Stimulated activated CD8-positive, alpha-beta memory T cell treated with anti-CD3 and anti-CD28 coated beads, Interleukin-12 subunit alpha, Interleukin-12 subunit beta, amount 100 ng/mL, for 1 hour (primary cell): ENCODE measurements at places on chromosomes 7 and 10.

GRCh38 chr7:108454674-108455550 lies 1.3 kb downstream of the NRCAM start:
- no peak for DNase-seq

GRCh38 chr10:69080226-69080625 lies 7.7 kb upstream of the SRGN start:
- no peak for DNase-seq

DNA sequence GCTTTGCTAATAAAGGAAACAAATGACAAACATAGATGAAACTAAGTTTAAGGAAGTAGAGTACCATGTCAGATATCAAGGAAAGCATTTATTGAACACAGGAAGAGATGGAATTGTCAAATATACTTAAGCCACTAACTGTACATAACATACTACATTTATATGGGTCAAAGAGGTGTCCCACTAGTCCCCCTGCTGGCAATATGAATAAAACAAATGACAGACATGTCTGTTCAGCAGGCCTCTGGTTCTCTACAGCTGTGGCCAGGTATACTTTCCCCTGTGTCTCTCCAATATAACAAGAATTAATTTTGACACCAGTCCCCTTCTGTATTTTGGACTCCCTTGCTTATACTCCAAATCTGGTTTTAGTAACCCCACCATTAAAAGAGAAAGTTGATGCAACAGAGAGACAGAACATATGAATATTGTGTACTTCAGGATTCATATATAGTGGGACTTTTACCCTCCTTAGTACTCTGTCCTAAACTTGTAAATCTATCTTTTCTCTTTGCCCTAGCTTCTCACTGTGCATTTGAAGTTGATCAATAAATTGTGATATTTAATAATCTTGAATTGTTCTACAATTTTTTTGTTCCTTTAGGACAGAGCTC lies 42.9 kb downstream of the CD36 start:
- DNase-seq: no peak

DNA sequence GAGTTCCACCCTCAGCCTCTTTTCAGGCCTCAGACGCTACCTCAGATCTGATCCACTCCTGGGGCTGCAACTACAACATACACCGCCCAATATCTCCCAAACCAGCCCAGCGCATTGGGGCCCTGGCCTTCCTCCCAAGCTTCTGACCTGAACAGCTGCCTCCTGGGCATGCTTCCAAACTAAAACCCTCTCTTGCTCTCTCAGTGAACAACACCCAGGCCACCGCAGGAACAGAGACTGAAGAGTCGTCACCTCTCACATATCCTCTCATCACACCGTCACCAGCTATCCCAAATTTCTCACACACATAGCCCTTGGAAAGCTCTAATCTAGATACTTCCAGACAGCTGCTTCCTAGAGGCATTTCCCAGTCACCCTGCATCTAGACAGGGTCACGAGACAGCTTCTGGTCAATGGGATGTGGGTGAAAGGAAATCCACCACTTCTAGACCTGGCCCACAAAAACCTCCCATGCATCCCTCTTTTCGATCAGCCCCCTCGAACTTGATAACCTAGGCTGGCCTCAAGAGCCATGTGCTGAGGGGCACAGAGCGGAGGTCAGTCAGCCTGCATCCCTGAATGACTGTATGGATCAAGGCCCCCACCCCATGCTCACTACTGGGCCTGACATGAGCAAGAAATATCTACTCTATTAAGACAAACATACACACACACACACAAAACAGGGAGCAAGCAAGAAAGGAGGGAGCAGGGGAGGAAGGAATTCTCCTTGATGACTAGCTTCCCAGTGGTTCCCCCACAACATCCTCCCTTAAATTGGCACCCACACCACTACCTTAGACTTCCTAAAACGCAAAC lies 1.8 kb downstream of the PARP12 start:
- DNase-seq: no peak

DNA sequence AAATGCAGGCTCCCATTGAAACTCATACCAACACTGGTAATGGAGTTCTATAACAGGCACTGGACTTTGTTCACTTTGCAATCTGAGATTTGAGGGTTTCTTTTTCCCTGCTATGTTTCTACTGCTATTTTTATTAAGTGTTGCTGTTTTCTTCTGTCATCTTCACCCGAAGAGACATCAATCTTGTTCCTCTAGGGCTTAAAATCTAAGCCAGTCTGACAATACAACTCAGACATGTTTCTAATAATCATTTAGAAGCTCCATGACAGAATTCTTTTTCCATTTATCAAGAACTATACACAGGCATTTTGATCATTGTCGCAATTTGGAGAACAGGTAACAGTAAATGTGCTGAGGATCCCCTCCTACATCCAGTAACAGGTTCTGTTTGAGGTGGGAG lies 98.5 kb upstream of the GNAI1 start:
- DNase-seq: no peak

DNA sequence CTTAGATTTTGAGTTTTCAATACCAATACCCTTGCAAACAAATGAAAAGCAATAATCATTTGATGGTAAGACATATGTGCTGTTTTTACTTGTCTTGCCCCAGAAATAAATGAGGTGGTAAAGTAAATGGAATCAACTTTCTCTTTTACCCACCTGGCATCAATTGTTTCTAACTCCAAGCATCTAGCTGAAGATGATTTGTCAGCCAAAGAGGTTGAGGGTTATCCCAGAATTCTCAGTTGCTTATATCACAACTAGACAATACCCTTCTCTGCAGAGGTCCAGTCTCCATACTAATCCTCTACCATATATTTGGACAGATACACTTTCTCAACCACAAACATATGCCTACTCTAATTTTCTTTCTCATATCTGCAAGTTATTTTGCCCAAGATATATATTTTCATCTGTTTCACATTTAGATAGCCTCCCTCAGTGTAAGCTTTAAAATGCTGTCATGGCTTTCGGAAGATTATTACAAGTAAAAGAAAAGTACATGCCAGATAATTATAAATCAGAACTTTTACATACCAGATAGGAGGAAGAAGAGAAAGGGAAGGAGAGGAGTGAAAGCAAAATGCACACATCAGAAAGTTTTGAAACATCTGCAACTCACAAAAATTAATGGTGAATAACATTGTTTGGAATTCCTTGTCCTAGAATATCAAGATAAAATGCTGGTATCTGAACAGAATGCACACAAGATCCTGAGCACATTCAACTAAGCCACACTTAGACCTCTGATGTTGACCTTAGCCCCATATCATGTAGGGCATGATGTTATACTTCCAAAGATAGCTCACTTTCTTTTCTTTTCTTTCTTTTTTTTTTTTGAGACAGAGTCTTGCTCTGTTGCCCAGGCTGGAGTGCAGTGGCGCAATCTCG lies 146.6 kb downstream of the REEP3 start:
- no peak for DNase-seq

- no peak for DNase-seq
Observed at GRCh38 chr7:27210441-27211083, 10.7 kb upstream of the HOXA13 start.

- DNase-seq: no peak
Observed at GRCh38 chr10:130341356-130341755, 205.2 kb downstream of the GLRX3 start.

DNA sequence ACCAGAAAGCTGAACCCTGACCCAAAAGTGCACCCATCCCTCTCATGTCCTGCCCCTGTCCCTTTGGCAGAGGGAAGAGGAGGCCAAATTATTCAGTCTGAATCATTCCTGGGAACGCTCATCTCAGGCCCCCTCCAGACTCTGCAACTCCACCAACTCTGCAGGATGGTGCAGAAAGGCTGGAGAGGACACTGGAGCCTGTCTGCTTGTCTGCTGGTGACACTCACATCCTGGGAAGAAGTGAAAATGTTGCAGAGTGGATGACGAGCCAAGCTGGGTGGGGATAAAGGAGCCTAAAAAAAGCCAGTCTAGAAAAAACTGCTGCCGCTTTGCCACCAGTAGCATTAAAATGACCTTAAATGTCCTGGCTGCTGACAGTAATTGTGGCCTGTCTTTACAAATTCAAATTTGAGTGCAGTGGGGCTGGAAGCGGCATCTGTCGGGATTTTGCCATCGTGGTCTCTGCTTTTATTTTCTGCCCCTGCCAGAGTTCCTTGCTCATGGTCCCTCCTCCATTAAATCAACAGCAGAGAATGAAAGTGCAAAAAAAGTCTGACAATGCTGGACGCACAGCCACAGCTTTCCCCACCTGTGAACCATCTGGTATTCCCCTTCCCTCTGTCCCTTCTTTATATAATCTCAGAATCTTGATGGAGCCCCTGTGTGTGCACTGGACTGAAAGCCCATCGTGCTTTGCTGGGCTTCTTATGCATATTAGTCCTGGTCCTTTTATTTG lies 63.9 kb downstream of the STK17A start:
- no peak for DNase-seq

GRCh38 chr7:42456756-42457276 lies 219.8 kb upstream of the GLI3 start:
- no peak for DNase-seq

GRCh38 chr10:76415554-76415953 lies 984.1 kb downstream of the LRMDA start:
- no peak for DNase-seq

DNA sequence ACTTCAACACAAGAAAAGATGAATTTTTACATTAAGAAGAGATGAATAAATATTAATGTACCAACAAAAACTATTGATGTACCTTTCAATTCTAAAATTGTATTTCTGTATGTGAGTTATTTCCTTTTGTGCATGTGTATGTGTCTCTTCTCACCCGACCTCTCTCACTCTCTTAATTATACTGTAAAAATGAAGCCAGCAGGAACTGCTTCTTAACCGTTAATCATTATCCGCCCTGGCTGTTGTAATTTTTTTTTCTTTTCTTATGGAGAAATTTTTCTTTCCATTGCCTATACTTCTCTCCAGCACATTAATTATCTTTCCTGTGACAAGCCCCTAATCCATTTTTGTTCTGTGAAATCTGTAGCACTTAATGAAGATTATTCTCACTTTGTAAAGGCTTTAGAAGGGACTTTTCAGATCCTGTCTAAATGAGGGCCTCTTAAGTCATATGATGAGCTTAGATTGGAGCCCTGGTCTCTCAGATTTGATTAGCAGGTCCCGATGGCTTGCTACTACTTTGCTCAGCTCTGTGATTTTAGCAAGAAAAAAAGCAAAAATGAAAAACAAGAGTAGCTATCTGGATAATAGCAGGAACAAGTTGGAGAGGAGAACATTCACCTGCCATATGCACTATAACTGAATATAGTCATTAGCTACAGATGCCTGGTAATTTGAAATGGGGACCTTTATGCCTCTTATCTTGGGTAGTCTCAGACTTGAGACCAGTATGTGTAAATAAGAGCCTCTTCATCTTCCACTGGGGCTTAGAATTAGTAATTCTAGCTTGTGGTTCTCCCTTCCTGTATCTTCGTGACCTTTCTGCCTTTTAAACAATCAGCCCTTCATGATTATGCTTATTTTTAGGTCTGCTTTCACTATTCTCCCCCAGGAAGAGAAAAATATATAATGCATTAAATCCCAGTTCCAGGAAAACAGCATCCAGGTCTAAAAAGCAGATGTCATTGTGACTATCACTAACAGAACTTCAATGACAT lies 80.0 kb upstream of the COL1A2 start:
- no peak for DNase-seq

DNA sequence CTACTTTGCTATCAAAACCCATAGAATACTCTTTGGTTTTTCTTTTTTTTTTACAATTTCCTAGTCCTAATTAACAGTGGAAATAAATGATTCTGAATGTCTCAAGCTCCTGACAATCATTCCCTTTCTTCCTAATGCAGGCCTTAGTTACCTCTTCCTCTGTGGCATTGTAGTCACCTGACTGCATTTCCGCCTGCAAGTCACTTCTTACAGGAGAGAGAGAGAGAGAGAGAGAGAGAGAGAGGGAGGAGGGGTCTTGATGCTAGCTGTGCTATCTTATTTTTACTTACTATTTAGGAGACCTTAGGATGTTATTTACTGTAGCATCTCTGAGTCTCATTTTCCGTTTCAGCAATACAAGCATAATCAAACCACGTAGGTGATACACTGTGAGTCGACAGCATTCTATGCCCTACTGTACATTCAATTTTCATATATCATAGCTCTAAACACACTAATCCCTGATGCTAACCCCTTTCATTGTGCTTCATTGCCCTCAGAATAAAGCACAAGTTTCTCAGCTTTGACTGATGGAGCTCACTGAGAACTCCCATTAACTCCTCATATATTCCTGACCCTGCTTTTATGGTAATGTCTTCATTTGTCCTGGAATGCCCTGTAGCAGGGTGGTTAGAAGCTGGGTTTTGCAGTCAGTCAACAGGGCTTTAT lies 1237.3 kb downstream of the XPNPEP1 start:
- no peak for DNase-seq

- no peak for DNase-seq
Observed at GRCh38 chr10:60044971-60045370, 138.6 kb upstream of the CCDC6 start.

DNA sequence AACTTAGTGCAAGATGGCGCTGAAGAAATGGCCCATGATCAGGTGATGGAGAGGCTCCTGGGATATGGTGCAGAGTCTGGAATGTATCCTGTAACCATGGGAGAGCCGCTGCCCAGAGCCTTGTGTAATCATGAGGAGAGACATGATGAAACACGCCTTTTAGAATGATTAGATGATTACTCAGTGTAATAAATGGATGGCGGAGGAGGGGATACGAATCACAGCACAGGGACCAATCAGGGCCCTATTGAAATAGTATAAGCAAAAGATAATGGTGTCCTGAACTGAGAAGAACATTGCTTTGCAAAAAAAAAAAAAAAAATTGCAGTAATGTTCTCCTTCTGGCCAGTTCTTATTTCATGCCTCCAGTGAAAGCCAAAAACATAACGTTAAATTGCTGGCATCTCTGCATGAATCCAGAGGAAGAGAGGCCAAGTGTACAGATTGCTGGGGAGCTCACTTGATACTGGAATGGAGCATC lies 668.5 kb upstream of the AUTS2 start:
- no peak for DNase-seq

DNA sequence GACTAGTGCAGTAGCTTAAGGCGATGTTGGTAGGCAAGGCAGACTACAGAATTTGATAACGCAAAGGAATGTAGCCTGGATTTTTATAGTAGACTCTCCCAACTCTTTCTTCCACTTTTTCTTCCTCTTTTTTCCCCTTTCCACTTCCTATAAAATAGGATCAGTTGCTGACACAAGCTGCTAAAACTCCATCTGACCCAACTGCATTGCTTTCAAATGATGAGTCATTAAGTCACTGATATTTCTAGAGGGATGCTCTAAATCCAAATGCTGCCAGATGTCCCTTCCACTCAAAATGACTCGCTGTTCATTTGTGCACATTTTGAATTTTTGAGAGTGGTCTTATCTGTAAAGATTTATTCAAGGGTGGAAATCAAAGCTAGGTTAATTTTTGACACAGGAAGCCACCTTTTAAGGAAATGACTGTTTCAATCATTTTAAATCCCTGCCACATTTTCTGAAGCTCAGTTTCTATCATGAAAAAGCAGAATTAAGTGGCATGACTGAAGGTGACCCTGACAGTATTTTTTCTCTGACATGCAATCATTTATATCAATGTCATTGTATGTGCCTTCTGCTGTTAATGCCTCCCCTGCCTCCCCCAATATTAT lies 25.8 kb upstream of the SFMBT2 start:
- DNase-seq: no peak

GRCh38 chr7:730501-731439 lies 3.7 kb upstream of the PRKAR1B start:
- DNase-seq: no peak
